ENCODE measurements at places on chromosomes 7 and 10. TPM values are rescaled to one million over a fixed set of nuclear protein-coding genes. Genes with fewer than 3 reads are reported as not detected.

The CDH23 gene
- 2.2 TPM for total RNA-seq

The SEMA3D gene
- total RNA-seq: 0.05 TPM

The VSTM4 gene
- total RNA-seq: 0.48 TPM

The TMEM176B gene
- total RNA-seq: 0.16 TPM

The HMX2 gene
- 0.15 TPM for total RNA-seq

The MAGI2 gene
- total RNA-seq: 0.45 TPM

The OR6B1 gene
- not detected for total RNA-seq

The IGF2BP3 gene
- total RNA-seq: 25.1 TPM

The DNAH11 gene
- total RNA-seq: 0.26 TPM

The UFSP1 gene
- total RNA-seq: 5.0 TPM

The TMEM130 gene
- total RNA-seq: 0.19 TPM

The GIMAP6 gene
- total RNA-seq: not detected

The ZNF33A gene
- total RNA-seq: 10.3 TPM

The WASL gene
- 27.6 TPM for total RNA-seq

The ZFAND2A gene
- total RNA-seq: 61.7 TPM

The TUBB8 gene
- total RNA-seq: 0.11 TPM

The FAM237B gene
- total RNA-seq: not detected

The LRMDA gene
- 4.2 TPM for total RNA-seq

The SPDYE5 gene
- total RNA-seq: not detected

The FAM25C gene
- total RNA-seq: 2.0 TPM

The ASAH2 gene
- 3.3 TPM for total RNA-seq

The LRIT1 gene
- total RNA-seq: not detected

The SDK1 gene
- total RNA-seq: 0.46 TPM

The TSPAN33 gene
- 6.3 TPM for total RNA-seq

The POM121L12 gene
- total RNA-seq: not detected

The INA gene
- 28.1 TPM for total RNA-seq

The HOXA11 gene
- 0.65 TPM for total RNA-seq

The ST8SIA6 gene
- 0.13 TPM for total RNA-seq

The TRIM50 gene
- total RNA-seq: not detected

The WDR86 gene
- 0.20 TPM for total RNA-seq

The MSMB gene
- not detected for total RNA-seq

The SPOCK2 gene
- 0.52 TPM for total RNA-seq

The ADAM22 gene
- 0.34 TPM for total RNA-seq

The ANKRD1 gene
- 7.0 TPM for total RNA-seq

The MCM10 gene
- total RNA-seq: 25.2 TPM

The SERPINE1 gene
- total RNA-seq: 846 TPM

The TBX20 gene
- 3.2 TPM for total RNA-seq

The TAS2R5 gene
- total RNA-seq: not detected

The CALML5 gene
- not detected for total RNA-seq
